ENCODE measurements at places on chromosomes 11 and 22.

GRCh38 chr11:61685617-61685967, 5.4 kb downstream of the DAGLA start:
- no peak for DNase-seq

DNA sequence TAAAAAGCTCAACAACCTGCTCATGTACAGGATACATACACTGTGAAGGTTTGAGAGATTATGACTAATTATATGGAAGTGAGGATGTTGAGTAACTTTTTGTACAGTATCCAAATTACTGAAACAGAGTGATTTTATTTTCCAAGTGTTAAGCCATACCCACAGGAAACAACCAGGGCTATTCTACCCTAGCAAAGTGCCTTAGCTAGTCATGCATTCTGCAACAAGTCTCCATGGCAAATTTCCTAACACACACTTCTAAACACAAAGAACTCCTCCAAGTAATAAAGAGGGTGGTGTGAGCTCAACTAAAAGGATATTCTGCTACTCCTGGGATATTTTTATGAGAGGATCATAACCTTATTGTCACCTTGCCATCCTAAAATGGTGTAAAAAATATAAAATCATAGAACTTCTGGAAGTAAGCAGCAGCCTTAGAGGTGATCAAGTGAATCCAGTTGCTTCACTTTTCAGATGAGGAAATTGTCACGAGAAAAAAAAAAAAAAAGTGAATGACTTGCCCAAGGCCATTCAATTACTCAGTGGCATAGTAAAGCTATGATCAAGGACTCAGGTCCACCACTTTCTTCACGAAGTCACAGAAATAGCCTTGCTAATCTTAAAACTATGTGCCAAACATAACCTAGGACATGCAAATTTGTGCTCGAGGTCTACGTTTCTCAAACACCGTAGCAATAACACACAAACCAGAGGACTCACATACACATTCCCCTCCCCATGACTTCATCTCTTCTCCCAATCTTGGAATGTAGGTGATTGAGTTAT, 4.2 kb downstream of the LGR4 start:
- no peak for DNase-seq

GRCh38 chr11:64654439-64654838, 63.4 kb downstream of the SLC22A12 start:
- DNase-seq: no peak

GRCh38 chr11:112128483-112129121, 35.3 kb downstream of the IL18 start:
- DNase-seq: peak; percentile 68

- no peak for DNase-seq
Observed at GRCh38 chr11:33515347-33515746, 185.3 kb downstream of the C11orf91 start.

DNA sequence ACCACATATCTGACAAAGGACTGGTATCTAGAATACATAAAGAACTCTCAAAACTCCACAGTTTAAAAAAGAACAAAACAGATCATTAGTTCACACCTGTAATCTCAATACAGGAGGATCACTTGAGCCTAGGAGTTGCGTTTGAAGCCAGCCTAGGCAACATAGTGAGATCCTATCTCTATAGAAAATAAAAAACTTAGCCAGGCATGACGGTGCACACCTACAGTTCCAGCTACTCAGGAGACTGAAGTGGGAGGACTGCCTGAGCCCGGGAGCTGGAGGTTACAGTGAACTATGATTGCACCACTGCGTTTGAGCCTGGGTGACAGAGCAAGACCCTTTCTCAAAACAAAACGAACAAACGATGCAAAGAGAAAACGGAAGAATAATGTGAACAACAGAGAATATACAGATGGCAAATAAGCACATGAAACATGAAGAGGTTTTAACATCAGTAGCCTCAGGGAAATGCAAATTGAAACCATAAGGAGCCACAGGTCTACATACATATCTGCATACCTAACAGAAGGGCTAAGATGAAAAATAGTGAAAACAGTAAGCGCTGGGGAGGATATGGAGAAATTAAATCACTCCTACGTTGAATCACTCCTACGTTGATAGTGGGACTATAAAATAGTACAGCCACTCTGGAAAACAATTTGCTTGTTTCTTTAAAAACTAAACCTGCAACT, 70.7 kb downstream of the DGCR2 start:
- no peak for DNase-seq

DNA sequence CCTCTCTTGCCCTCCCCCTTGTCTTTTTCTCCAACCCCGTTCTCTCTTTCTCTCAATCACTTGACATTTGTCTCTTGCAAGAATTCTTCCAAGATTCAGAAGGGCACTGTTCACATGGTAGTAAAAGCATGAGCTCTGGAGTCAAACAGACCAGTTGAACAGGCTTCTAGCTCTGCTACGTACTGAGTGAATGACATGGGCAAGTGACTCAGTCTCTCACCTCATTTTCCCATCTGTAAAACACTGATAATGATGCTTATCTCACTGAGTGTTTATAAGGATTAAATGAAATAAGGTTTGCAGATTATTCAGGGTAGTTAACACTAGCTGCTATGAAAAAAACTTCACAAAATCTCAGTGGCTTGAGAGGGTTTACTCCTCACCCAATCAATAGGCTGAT, 5.9 kb upstream of the IL10RA start:
- no peak for DNase-seq

DNA sequence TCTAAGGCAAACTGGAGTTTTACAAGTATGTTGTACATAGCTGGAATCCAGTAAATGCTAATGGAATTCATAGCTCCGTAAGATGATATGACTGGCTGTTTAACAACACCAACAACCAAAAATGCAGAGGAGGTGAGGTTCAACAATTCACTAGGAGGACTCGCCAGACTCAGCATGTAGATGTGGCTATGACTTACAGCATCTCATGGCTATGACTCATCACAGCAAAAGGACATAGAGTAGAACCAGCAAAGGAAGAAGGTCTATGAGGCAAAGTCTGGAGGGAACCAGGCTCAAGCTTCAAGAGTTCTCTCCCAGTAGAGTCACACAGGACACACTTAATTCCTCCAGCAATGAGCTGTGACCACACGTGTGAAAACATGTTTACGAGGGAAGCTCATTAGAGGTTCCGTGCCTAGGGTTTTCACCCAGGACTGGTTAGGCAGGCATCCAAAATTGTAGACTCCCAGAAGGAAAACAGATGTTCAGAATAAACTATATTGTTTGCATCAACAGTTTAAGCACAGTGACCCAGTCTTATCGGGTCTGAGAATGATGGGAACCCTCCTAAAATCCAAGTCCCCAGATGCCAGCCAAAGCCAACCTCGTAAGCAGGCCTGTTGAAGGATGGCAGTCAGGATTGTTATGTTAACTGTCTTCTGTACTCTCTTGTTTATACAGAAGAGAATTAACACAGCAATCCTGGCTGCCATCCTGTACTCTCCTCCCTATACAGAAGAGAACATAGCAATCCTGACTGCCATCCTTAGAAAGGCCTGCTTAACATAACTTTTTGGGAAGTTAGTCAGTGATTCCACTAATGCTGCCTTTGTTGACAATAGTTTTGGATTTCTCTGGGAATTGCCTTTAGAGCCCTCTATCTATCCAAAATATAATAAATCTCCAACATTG, 116.6 kb downstream of the LARGE1 start:
- DNase-seq: no peak

Measured in SHP77 (cell line).